ENCODE measurements at places on chromosomes 12 and 14.
A peak's percentile ranks its signal among the peaks of the same experiment; 100 is the strongest.

GRCh38 chr14:27067961-27068360 is 470.1 kb upstream of the NOVA1 start:
- no peak for DNase-seq

- DNase-seq = no peak
These were observed 590 bp upstream of the CEBPE start for GRCh38 chr14:23119363-23120327.

DNA sequence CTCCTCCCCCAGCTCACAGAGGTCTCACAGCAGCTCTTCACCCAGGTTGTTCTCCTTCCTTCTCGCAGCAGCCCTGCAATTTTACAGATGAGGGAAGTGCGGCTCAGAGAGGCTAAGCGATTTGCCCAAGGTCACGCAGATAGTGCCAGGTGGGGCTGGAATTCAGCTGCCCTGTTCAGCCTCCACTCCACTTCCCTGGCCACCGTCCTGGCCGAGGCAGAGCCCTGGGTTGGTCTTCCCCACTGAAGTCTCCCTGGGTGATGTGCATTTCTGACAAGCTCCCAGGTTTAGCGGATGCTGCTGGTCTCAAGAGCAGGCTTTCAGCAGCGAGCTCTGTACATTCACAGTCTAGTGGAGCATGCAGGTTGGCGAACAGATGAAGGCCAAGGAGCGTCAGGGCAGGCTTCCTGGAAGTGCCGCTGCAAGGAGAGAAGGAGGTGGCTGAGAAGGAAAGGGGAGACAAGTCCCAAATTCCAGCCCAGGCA is 28.9 kb upstream of the EML1 start:
- no peak for DNase-seq

DNA sequence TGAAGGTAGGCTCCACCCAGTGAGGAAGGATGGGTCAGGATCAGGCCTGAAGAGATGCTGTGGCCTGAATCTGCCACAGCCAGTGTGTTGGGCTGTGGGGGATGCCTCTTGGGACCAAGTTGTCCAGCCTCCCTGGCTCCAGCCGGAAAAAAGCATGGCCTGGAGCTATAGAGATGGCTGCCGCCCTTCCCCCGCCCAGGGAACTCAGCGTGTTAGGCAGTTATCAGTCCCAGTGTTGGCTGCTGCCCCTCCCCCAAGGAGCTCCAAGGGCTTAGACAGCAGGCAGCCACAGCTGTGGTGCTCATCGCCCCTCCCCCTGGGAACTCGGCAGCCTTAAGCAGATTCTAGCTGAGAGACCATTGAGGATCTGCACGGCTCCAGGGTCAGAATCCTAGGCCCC is 158.0 kb downstream of the CAPZA3 start:
- no peak for DNase-seq

GRCh38 chr14:99774556-99775307 is 18.5 kb upstream of the EML1 start:
- DNase-seq = peak; percentile 50

- DNase-seq = no peak
These were observed 388.0 kb downstream of the EMP1 start for GRCh38 chr12:13584541-13584940.
